ENCODE measurements at places on chromosomes 2 and 18.

- no peak for DNase-seq
These were observed 257.6 kb downstream of the ANKRD30B start for GRCh38 chr18:15005313-15006130.

GRCh38 chr2:39431592-39432316, 5.3 kb downstream of the MAP4K3 start:
- no peak for DNase-seq

- no peak for DNase-seq
These were observed 297.5 kb downstream of the PIEZO2 start for GRCh38 chr18:10851824-10852319.

DNA sequence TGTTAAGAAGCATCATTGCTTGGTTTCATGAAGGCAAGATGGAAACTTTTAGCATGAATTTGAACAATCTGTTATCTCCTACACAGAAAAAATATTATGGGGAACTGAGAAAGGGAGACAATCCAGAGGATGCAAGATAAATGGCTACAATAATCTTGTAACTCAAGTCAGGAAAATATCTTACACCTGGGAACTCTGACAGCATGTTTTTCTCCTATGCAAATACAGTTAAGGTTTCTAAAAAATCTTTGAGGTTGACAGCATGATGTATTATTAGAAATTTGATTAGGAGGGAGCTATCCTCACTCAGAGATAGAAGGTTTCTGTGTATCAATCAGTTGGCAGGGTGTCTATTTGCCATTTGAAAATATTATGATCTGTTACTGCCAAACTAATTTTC, 75.6 kb downstream of the GPD2 start:
- no peak for DNase-seq

DNA sequence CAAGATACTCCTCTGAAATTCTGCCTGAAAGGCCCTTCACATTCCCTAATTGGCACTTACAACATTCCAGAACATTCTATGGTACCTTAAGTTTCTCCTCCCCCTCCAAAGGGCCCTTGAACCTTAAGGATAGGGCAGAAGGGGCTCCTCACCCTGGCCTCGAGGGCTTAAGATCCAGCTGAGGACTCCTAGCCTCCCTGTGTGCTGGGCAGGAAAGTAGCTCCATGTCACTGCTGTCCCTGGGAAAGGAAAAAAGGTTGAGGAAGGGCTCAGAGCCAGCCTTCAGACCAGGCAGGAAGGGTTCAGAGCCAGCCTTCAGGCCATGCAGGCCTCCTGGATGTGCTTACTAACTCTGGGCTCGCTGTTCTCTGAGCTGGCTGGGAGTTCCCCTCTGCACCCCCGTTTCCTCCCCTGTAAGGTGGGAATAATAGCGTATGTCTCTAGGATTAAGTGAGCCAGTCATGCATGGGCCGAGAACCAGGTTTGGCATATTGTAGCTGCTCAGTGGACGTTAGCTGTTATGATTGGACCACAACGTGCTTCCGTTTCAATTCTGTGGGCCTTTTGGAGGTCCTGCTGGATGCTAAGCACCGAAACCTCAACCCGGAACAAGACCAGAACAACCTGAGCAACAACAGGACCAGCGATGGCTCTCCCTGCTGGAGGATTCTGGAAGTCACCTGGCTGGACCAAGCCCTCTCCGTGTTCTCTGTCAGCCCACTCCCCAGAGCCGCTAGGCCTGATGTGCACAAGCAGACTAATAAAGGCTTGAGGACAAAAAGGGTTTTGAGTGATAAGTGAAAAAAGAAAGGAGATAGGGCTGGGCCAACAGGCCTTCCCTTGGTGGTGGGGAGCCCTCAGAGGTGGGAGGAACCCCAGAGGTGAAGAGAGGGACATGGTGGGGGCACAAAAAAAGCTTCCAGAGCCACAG, 1.0 kb upstream of the B3GNT7 start:
- DNase-seq, result no peak

GRCh38 chr18:62354151-62354550, 29.0 kb downstream of the TNFRSF11A start:
- no peak for DNase-seq

GRCh38 chr2:202005272-202005887, 28.3 kb upstream of the FZD7 start:
- no peak for DNase-seq

DNA sequence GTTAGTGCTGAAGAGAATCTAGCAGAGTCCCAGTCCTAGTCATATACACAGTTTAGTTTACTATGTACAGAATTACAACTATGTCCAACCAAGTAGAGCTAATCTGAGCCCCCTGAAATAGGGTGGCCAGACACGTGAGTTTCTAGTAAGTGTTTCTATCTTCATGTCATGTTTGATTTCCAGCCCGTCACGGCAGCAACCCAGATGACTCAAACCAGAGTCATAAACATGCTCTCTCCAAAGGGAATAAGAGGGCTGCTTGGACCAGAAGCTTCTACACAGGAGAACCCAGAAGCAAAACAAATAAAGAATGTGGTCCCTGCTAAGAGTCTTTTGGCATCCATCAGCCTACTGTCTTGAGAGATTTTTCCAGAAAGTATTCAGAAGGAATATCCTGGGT, 64.9 kb upstream of the WIPF1 start:
- DNase-seq, result no peak

- DNase-seq, result no peak
These were observed 37.6 kb upstream of the MCM6 start for GRCh38 chr2:135913727-135914365.

- DNase-seq, result no peak
These were observed 4.1 kb downstream of the CYRIA start for GRCh38 chr2:16661526-16661925.

GRCh38 chr2:189709501-189710221, 35.2 kb downstream of the ANKAR start:
- no peak for DNase-seq

Measured in right forelimb (tissue), 1 donor.